ENCODE measurements at places on chromosomes 11 and 22.

GRCh38 chr11:37509506-37509905 is 911.5 kb upstream of the RAG2 start:
- DNase-seq, result no peak

DNA sequence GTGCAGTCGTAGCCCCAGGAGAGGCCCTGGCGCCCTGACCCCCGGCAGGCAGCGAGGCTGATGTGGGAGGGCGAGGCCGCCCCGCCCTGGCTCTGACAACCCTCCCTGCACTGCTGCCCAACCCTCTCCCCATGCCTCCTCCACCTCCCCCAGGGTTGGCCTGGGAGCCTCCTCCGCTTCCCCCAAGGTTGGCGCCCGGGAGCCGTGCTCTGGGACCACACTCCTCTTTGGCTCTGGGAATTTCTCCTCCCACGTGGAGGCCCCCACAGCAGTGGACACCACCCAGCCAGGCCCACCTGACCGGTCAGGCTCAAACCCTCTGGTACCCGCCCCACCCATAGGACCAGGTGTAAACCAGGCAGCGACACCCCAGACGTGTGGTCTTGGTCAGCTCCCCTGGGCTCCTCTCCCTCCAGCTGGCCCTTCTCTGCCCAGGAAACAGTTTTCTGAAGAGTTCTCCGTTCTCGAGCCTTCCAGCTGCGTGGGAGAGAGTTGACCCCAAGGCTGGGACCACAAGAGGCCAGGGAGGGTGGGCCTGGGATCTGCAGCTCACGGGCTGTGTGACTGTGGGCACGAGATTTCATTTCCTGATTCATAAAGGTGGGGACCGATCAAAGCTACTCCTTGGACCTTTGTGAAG is 39.5 kb upstream of the BRSK2 start:
- DNase-seq, result no peak

DNA sequence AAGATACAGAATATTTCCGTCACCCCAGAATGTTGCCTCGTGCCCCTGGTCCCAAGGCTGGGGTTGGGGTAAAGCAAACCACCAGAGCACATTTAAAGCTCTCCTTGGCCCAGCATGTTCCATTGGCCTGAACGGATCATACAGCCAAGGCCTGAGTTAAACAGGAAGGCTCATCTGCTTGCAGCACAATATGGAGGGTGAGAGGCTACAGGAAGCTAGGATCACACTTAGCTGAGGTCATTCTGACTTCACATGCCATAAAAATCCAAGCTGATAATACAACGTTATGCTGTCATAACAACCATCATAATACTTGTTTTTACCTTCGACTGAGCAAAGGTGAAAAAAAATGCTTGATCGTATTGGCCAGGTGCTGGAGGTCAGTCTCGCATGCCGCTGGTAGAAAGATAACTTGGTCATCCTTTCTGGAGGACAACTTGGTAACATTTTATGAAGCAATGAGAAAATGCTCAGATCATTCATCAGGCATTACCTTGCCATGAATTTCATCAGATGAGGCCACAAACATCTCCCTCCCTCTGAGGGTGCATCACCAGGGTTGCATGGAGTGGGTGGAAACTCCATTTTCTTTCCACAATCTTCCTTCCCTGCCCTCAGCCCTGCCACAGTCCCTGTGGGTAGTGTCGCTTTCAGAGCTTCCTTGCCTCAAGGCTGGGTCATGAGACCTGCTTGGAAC is 31.9 kb upstream of the RTL6 start:
- no peak for DNase-seq

- no peak for DNase-seq
Observed at GRCh38 chr11:123694551-123694950, 40.1 kb upstream of the SCN3B start.

DNA sequence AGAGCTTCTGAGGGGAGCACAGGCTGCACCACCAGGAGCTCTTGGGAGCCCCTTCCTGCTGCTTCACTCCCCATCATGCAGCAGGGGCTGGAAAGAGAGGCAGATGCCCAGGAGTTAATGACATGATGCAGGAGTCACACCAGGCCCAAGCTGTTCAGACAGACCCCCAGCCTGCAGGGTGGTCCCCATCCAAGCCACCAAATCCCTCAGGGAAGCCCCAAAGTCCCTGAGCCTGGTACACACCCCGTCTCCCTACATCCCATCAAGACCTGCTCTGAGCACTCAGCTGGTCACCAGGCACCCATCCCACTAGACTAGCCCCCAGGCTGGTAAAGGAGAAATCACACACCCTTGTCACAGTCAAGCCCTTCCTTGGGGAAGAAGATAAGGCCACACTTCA is 11.3 kb downstream of the CYB561A3 start:
- no peak for DNase-seq

- DNase-seq, result no peak
Observed at GRCh38 chr22:33882991-33883390, 37.3 kb downstream of the LARGE1 start.

DNA sequence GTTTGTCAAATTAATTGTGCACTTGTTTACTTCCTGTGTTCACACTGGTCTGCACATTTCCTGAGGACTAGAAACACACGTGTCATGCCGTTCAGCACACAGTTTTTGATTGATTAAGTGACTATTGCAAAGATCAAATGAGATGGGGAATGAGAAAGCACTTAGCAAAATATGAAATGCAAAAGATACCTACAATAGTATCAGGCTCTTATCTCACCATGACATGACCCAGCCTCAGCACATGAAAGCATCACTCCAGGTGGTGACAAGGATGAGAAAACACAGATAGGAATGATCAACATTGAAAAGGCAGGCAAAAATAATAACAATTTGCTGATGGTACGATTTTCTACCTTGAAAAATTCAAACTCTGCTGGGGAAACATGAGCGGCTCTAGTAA is 42.1 kb upstream of the TP53I11 start:
- DNase-seq, result no peak

DNA sequence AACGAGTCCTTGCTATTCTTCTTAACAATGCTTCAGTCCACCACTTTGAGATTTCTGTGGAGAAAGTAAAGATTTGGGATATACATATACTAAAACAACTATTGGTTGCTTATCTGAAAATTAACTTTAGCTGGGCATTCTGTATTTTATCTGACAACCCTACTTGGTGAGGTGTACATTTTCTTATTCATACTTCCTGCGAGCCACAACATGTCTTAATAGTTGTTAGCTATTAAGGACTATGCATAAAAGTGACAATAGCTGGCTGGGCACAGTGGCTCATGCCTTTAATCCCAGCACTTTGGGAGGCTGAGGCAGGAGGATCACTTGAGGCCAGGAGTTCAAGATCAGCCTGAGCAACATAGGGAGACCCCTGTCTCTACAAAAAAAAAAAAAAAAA is 28.0 kb upstream of the TMA7B start:
- DNase-seq, result no peak

- DNase-seq, result no peak
Observed at GRCh38 chr11:115280775-115281174, 223.4 kb downstream of the CADM1 start.

DNA sequence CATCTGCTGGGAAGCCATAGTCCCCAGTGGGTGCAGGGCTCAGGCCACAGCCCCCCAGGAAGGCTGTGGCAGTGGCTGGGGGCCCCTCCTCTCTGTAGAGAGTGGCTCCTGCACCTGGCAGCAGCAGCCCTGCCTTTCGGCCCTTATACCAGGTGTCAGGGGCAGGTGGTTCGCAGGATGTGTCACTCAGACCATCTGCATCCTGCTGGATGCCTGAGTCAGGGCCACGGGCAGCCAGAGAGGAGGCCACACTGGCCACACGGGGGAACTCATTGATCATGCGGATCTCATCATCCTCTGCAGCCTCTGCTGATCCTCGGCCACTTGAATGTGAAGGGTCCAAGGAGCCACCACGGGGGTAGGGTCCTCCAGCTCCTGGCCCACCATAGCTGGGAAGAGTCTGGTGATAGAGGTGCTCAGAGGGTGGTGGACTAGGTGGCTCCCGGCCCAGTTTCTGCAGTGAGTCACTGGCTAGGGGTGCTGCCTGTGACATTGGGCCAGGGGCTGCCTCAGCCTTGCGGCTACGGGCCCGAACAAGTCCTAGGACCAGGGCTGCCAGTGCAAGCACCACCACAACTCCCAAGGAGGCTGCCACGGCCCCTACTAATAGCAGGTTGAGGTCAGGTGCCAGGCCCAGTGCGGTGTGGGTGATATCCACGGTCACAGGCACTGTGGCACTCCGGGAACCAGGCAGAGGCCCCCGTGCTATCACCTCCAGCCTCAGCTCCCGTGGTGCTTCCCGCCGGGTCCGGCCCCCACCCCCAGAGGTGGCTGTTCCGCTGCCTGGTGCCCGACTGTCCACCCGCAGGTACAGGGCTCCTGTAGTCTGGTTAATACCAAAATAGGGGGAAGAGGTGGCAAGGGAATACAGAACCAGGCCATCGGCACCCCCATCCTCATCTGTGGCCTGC is 3.3 kb upstream of the TPP1 start:
- no peak for DNase-seq

DNA sequence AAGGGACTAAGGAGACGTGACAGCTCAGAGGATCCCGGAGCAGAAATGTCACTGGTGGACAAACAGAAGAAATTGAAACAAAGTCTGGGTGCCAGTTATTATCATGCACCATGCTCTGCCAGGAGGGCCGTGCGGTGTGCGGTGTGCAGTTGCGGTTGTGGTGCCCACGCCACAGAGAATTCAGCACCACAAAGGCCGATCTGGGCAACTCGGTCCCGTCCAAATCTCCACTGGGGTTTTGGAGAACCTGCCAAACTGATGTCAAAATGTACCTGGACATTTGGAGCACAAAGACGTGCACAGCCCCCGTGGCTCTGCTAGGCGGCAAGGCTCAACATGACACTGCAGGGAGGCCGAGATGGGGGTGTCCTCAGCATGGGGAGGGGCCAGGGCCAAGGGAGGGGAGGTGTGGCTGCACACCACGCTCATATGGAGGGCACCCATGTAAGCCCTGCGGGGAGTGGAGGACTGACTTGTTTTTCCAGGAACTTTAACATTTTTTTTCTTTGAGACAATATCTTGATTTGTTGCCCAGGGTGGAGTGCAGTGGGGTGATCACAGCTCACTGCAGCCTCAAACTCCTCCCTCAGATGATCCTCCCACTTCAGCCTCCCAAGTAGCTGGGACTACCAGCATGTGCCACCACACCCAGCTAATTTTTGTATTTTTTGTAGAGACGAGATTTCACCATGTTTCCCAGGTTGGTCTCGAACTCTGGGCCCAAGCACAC is 39.4 kb downstream of the GNB1L start:
- no peak for DNase-seq

- no peak for DNase-seq
Observed at GRCh38 chr11:117289795-117290194, 1.4 kb upstream of the BACE1-AS start.

DNA sequence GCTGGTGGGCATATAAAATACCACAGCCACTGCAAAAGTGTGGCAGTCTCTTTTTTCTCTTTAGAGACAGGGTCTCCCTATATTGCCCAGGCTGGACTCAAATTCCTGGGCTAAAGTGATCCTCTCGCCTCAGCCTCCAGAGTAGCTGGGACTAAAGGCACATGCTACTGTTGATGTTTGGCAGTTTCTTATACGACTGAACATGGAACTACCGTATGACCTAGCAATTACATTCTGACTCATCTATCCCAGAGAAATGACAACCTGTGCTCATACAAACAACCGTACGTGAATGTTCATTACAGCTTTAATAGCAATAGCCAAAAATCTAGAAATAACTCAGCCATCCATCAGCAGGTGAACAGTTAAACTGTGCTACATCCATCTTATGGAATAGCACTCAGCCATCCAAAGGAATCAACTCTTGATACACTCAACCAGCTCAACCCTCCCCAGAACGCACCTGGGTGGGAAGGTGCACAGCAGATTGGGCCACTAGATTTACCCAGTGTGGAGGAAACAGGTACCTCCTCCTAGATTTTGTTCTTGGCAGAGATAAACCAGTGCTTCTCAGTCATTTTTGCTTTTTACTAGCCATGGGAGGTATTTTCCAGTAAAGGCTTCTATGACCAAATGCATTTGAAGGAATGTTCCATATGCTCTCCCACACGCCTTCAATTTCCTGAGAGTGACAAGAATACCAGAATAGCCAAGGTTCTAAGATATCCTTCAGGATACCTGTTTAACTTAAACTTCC is 130.5 kb downstream of the MED15 start:
- no peak for DNase-seq

DNA sequence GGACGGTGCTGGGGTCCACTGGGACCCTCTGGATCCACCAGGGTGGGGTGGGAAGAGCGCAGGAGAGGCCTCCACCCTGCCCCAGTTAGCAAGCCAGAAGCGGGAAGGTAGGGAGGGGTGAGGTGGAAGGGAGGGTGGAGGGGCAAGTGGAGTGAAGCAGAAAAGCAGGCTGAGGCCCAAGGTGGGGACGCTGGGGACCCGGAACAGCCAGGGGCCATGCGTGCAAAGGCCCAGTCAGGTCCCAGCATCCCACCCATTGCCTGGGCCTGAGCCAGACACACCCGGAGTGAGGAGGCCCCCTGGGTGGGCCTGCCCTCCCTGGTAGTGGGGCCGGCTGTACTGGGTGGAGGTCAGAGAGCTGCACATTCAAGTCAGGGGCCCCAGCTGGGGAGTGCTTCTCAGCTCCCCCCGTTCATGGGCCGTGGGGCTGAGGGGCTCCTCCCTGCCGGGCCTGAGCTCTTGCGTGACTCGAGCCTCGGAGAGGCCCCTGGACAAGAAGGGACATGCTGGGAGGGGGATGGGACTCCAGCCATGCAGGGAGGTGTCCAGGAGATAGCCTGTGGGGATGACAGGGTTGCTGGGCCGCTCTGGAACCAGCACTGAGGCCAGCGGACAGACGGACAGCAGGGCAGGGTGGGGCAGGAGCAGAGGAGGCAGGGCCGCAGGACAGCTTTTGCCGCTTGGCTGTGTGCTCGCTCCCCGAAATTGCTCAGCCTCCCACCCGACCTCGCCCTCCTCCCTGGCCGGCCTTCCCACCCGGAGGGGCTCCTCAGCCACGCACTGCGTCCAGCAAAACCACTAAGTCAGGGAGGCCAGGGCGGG is 7.7 kb downstream of the TNNT3 start:
- DNase-seq, result no peak

GRCh38 chr11:26963764-26964163 is 30.1 kb upstream of the FIBIN start:
- DNase-seq, result no peak

DNA sequence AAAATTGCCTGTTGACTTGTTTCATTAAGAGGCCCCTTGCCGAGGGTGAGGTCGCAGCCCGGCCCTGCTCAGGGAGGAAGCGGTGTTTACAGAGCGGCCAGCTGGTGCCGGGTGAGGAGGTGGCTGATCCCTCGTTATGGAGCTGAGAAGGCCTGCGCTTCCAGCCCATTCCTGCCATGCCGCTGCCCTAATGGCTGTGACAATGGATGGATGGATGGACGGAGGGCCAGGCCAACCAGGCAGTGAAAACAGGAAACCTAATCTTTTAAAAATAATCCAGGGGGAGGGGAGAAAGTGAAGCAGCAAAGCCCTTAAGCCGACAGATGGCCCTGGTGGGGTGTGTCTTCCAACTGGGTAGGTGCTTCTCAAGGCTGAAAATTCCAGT is 38.5 kb downstream of the BCR start:
- DNase-seq, result peak; percentile 59

Measured in NT2/D1 (cell line).